ENCODE measurements at places on chromosomes 1 and 21.

- no peak for DNase-seq
Measured at GRCh38 chr1:61132176-61132638, 49.8 kb downstream of the NFIA start.

DNA sequence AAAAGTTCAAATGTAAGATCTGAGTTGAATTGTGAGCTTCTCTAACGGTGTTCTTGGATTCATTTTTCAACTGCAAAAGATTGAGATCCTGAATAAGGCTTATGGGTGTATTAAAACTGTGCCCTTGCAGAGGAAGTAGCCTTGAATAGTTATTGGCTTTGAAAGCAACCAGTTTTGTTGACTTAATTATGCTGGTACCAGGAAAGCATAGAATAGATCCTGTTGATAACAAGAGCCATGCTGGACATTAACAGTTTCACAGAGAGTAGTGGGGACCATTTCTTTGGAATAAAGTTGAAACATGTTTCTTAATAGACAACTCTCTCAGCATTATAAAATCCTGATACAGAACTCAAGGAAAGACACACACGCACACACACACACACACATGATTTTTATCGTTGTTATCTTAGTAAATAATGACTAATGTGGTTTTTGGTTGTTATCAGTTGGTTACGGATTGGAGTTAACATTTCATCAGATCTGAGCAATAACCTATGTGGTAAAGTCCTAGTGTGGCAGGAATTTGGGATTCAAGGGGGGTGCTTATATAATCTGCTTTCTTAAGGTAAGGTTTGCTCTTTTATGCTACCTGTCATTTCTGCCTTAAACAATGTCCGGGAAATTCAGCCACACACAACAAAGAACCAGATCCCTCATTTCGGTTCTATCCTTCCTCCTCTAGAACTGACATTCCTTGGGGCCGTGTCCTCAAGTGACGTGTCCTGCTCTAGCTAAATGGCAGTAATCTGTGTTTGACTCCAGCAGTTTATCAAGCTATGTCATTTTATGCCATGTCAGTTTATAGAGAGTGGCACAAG, 330.9 kb downstream of the CHRM3 start:
- no peak for DNase-seq

DNA sequence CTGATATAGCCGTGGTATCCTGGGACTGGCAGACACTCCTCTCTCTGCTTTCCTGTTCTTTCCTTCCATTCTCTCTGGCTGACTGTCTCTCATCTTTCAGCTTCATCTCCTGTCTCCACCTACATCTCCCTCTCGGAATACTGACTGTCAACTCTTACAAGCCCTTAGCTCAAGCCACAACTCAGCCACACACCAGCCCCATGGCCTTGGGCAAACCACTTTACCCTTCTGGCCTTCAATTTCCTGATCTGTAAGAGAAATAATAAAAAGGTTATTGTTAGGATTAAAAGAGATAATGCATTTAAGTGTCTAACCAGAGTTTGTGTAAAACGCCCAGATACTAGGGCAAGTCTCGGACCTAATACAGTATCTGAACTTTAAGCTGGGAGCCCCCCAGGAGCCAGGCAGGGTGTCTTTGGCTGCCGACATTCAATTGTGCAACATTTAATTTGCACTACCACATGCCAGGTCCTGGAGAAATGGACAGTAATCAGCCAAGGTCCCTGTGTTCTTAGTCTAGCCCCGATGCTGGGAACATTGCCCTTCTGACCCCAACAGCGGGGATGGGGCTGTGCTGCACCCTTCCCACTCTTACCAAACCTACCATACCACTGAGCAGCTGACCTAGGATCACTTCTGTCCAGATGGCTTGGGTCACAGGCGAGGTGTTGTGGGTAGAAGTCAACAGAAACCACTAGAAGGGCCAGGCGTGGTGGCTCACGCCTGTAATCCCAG, 5.1 kb downstream of the ECHDC2 start:
- DNase-seq, result no peak

- DNase-seq, result no peak
Measured at GRCh38 chr1:163777205-163777604, 455.5 kb downstream of the NUF2 start.

DNA sequence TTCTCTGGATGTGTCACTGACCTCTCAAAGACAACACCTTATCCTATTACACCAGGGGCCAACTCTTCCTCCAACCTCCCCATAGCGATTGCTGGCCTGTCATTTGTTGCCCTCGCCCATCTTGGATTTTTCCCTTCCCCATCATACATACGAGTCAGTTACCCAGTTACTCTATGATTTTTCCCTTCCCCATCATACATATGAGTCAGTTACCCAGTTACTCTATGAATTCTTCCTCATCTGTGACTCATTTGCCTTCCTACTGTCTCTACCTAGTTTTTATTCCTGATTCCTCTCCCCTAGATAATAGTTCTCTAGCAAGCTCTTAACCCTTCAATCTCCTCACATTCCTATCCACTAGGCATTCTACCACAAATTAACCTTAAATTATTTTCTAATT, 178.8 kb downstream of the NR5A2 start:
- no peak for DNase-seq

DNA sequence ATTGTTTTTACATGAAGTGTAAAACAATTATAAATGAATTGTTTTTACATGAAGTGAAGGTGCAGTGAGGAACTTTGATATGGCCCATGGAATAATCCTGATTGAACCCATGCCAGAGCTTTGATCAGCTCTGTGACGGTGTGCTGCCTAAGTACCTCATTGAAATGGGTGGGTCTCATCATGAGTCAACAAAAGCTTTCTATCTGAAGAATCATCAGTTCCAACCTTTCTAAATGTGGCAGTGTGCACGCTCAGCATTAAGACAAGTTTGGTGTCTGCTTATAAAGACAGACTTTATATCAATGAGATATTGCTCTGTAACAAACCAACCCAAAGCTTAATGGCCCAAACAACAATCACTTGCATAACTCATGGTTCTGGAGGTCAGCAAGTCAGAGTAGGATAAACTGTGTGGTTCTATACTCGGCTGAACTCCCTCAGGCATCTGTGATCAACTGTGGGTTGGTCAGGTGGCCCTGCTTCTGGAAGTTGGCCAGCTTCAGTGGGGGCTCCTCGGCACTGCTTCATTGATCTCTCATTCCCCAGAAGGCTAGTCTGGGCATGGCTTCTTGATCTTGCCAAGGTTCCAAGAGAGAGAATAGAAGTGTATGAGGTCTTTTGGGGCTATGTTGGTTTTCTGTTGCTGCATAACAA, 258.0 kb downstream of the LTN1 start:
- no peak for DNase-seq

- DNase-seq, result no peak
Measured at GRCh38 chr1:83923553-83923952, 75.4 kb downstream of the TTLL7 start.

DNA sequence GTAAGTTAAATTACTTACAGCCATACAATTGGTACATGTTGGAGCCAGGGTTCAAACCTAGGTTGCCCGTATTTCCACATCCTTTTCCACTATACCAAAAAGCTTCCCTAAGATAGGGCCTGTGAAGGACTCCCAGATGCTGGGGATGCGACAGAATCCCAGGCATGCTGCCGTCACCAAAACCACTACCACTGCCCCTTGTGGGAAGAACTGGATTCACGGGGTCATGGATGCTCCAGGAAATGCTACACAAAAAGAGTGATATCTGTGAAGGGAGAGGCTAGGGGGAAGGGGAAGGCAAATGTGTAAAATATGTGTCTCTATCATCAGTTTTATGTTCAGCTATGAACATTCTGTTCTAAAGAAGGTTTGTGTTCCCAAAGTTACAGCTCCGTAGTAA, 133.9 kb upstream of the IVNS1ABP start:
- DNase-seq, result no peak

GRCh38 chr1:1973716-1974642, 29.6 kb downstream of the CFAP74 start:
- DNase-seq, result no peak

- no peak for DNase-seq
Measured at GRCh38 chr1:5297886-5298239, 643.5 kb downstream of the AJAP1 start.

DNA sequence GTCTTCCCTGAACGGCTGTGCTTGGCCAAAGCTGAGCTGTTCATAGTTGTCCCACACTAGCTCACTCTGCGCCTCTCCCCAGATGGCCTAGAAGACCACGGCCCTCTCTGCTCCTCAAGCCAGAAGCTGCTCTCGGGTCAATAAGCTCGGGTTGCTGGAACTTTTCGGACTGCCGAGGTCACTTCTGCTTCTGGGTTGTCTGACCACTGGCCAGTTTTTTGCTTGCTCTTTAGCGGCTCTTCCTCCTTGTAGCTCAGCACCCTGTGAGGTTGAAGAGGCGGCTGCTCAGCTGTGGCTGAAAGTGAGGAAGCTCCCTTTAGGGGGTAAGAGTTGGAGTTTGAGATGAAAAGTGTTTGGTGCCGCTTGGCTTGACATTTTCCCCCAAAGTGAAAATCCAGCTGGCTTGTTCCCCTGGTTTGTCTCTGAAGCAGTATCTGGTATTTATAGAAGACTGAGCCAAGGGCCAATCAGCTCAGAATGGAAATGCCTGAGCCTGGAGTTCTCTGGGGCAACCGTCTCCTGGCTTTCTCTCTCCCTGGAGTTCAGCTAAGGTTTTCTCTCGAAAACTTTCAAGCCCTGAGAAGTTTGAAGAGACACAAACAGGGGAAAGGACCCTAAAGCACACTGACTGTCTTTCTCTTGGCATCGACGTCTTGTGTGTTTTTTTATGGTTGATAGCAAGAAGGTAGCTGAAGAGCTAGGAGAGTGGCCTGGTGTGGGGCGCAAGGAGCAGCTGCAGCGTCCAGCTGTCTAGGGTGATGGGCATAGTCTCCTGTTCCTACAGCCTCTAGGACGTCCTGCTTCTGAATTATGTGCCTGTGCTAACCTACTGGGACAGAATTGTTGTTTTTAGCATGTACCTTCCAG, 72.0 kb downstream of the SYT6 start:
- DNase-seq, result no peak

GRCh38 chr1:193404236-193404635, 217.8 kb upstream of the B3GALT2 start:
- DNase-seq, result no peak

- DNase-seq, result no peak
Measured at GRCh38 chr1:57770236-57770635, 346.4 kb upstream of the DAB1 start.

GRCh38 chr1:67675800-67676199, 9.2 kb upstream of the GADD45A start:
- DNase-seq, result no peak

DNA sequence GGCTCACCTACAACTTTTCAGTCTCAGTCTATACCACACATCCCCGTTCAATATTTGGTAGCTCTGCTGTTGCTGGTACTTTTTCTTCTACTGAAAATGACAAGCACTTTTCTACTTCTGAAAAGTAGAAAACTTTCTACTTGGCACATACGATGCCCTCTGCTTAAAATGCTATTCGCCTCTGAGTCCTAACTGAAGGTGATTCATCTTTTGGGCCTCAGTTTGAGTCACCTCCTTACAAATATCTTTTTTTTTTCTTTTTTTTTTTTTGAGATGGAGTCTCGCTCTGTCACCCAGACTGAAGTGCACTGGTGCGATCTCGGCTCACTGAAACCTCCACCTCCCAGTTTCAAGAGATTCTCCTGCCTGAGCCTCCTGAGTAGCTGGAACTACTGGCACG, 136.0 kb upstream of the CYYR1 start:
- no peak for DNase-seq

GRCh38 chr1:102742426-102742825, 365.9 kb downstream of the COL11A1 start:
- no peak for DNase-seq

GRCh38 chr1:245807954-245808719, 653.4 kb downstream of the KIF26B start:
- DNase-seq, result no peak

- no peak for DNase-seq
Measured at GRCh38 chr1:170623171-170623570, 40.8 kb upstream of the PRRX1 start.

- no peak for DNase-seq
Measured at GRCh38 chr1:7220007-7220406, 434.8 kb downstream of the CAMTA1 start.

DNA sequence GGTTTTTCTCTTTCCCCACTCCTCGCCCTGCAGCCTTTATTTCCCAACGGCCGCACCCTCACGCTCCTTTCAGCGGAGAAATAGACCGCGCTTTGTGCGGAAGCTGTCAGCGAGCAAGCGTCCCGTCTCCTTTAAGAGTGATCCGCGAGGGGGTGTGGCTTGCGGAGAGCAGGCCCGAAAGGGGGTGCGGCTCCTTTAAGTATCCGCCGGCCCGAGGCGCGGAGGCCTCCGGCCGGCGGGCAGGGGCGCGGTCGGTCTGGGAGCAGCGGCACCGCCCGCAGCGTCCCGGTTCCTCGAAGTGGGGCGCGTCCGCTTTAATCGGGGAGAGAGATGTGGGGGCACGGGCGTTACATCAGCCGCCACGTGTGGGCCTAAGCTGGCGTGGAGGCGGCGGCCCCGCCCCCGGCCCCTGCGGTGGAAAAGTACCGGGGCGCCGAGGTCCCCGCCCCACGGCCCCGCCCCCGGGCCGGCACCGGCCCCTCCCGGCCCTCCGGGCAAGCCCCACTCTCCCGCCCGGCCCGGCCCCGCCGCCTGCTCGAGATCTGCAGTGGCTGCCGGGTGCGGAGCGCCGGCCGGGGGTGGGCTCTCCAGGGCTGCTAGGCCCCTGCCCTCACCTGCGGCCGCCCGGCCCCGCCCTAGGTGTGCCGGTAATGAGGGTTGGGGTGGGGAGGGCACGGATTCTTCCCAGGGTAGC, 1.2 kb downstream of the SLC6A9 start:
- DNase-seq, result peak; percentile 78

DNA sequence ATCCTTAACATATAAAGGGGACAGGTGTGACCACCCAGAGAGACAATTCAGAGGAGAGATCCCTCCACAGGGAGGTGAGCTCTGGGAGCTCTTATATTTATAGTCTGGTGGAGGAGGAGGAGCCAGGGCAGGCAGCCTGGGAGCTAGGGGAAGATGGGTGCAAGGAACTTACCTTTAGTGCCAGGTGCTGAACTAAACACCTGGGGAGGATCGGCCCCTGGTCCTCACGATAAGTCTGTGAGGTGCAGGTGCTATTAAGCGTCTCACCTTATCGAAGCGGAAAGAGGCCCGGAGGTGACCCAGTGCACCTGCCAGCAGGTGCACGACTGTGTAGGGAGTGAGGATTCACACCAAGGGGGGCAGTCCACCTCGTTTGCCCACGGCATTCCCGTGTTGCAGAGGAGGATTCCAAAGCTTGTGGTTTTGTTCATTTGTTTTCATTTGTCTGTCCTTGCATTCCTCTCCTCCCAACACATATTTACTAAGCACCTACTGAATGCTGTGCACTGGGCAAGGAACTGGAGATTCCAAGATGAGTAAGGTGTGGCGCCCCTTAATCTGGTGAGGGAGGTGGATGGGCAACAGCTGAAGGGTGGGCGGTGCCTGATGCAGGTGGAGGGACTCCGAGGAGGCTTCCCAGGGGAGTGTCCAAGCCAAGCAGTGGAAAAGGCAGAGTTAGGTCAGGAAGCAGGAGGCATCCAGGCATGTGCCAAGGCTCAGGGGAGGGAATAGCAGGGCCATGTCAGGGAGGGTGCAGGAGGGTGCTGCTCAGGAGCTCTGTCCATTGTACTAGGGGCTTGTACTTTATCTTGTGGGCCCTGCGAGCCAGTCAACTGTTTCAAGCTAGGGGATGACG, 11.5 kb downstream of the ARHGEF10L start:
- DNase-seq, result no peak

GRCh38 chr21:35537604-35538003, 488.5 kb upstream of the RUNX1 start:
- no peak for DNase-seq
